ENCODE measurements at places on chromosomes 3 and 15.
A peak's percentile ranks its signal among the peaks of the same experiment; 100 is the strongest.

GRCh38 chr3:40170395-40170794 is 139.1 kb upstream of the EIF1B start:
- no peak for DNase-seq

- no peak for DNase-seq
These were observed 84.5 kb downstream of the MEGF11 start for GRCh38 chr15:66169023-66169422.

GRCh38 chr3:137988982-137989381 is 21.0 kb upstream of the CLDN18 start:
- no peak for DNase-seq

DNA sequence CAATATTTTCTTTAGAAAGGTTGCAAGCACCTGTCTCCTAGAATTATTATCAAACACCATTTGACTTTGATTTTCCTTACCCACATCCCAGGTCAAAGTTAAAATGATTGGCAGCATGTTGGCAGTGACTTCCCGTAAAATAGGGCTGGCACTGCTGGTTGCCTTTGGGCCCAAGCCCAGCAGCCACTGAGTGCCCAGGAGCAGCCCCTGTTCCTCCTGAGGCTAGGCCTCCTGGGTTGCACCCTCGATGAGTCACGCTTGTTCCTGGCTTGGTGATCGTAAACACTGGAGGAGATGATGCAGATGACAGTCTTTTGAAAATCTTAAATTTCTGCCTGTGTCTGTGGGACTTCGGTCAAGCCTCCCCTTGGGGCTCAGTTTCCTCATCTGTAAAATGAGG is 290.0 kb downstream of the TLE3 start:
- DNase-seq, result peak; percentile 58

GRCh38 chr3:113948015-113948917 is 453 bp downstream of the ZDHHC23 start:
- DNase-seq, result peak; percentile 33

GRCh38 chr3:100096866-100097265 is 17.4 kb downstream of the FILIP1L start:
- DNase-seq, result no peak

DNA sequence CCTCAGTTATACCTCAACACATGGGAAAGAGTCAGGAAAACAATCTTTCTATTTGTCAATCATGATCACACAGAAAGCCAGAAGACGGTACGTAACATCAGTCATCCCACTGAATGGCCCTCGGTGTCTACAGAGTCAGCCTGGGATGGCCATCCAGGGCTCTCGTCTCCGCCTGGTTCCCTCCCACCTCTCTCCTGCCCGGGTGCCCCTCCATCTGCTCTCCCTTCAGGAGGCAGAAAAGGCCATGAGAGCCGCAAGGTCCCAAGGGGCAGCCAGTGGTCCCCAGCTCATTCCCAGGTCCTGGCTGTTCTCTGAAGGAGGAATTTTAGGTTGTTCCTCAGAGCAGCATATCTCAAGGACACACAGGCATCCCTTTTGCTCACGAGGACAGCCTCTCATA is 4.4 kb upstream of the LRRC15 start:
- DNase-seq, result no peak

DNA sequence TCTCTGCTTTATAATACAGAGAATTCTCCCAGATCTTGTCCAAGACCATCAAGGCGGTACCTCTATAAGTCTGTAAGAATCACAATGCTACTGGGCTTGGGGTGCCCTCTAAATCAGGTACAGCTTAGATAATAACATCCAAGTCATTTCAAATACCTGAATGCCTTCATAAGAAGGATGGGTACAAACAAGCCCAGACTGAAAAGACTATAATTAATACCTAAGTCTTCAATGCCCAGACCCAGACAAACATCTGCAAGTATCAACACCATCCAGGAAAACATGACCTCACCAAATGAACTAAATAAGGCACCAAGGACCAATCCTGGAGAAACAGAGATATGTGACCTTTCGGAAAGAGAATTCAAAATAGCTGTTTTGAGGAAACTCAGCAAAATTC is 65.9 kb downstream of the ZMAT3 start:
- no peak for DNase-seq

Data from ELR (cell line).